ENCODE measurements at places on chromosomes 6 and 20.
A peak's percentile ranks its signal among the peaks of the same experiment; 100 is the strongest.

- peak; percentile 85 for DNase-seq
These were observed 41.9 kb upstream of the HFE start for GRCh38 chr6:26045065-26045927.

GRCh38 chr6:5511954-5512353 is 250.6 kb downstream of the FARS2 start:
- no peak for DNase-seq

DNA sequence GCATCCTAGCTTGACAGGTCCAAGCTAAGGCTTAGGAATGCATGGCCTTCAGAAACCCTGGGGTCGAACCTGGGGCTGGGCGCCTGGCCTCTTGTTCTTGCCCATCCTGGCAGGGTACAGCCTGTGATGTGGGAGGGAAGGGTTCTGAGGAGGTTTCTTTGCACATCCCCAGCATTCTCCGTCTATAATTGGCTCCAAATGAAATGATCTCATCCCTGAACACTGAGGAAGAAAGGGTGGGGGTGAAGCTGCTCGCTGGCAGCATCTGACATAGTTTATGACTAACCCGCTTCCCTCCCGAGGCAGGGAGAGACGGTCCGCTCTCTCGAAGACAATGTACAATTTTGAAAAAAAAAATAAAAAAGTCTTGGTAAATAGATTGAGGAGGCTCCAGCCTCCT is 67.1 kb upstream of the ZNFX1 start:
- DNase-seq: no peak

- no peak for DNase-seq
These were observed 15.8 kb upstream of the THBS2 start for GRCh38 chr6:169269180-169270076.

DNA sequence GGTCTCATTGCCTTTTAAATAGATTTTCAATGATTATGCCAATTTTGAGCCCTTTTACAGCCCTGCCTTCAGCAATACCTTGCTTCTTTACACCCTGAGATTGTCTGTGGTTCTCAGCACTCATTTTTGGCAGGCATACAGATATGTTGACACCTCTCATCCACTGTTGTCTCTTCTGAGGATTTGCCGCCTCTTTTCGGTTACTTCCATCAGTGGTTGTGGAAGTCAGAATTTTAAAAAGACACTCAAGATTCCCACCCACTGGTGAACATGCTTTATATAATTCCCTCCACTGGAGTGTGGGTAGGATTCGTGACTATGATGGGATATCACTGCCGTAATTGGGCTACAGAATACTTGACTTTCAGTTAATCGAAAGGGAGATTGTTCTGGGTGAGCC is 37.4 kb upstream of the KIF13A start:
- DNase-seq: no peak

DNA sequence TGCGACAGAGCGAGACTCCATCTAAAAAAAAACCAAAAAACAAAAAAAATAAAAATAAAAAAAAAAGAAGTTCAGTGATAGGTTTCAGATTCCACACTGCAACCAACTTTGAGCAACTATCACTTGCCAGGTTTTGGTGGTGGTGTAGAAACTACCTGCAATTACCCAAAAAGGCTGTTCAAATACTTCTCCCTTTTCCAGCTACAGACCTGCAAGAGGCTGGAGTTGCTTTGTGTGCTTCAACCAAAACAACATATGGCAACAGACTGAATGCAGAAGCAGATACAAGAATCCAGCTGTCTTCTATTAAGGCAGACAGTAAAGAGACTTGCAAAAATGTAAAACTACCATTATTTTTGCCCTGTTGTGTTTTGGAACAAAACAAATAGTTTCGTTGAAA is 9.3 kb upstream of the BCAS1 start:
- DNase-seq: no peak

DNA sequence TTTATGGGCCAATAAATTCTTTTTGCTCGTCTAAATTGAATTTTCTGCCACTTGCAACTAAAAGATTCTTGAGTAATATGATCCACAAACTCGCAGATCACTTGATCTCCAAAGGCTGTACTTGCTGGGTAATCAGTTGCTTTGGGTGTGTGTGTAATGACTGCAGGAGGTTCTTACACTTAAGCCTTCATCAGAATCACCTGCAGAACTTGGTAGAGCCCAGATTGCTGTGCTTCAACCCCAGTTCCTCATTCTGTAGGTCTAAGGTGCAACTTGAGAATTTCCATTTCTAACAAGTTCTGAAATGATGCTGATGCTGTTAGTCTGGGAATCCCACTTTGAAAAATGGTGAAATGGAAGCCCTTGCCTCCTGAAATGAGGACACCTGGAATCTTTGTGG is 12.9 kb upstream of the FKBP1A start:
- no peak for DNase-seq

DNA sequence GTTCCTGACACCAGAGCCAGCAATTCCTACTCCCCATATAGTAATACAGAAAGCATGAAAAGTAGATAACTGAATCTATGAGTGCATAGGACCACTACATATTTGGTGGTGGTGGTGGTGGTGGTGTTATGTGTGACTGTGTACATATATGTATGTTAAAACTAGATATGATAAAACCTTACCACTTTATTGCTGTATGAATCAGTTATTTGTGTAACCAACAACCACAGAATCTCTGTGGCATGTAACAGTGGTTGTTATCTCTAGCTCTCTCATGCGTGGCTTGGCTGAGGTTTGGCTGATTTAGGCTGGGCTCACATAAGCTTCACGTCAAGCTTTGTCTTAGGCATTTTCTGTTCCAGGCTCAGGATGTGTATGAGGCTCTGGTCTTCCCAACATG is 55.7 kb downstream of the PLCB1 start:
- no peak for DNase-seq

GRCh38 chr20:44891826-44892225 is 6.3 kb downstream of the YWHAB start:
- DNase-seq: no peak

DNA sequence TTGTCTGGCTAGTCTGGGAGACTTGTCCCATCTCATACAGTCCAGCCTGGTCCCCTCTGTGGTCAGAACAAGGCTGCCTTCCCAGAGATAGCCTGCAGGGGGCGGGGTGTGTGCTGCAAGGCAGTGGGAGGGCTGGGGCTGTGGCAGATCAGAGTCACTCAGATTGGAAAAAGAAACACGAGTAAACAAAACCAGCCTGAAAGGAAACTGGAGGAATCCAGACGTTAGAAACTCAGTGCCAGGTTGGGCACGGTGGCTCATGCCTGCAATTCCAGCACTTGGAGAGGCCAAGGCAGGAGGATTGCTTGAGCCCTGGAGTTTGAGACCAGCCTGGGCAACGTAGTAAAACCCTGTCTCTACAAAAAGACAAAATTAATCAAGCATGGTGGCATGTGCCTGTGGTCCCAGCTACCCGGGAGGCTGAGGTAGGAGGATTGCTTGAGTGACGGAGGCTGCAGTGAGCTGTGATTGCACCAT is 20.2 kb downstream of the LEMD2 start:
- peak; percentile 69 for DNase-seq

DNA sequence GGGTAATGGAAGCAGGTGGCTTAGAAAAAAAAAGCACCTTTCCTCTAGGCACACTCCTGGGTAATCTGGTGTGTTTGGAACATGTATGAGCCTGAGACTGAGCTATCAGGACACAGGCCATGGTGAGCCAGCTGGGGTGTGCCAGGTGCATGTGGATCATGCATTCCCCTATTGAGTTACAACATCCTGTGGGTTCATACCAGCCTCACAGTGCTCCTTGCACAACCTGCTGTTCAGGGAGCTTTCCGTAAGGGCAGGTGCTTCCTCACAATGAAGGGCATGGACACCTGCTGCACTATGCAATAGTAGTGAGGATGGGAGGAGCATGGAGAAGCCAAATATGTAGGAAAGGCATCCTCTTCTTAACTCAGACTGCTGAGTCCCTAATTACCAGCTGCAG is 197.2 kb upstream of the SUPT3H start:
- DNase-seq: no peak

DNA sequence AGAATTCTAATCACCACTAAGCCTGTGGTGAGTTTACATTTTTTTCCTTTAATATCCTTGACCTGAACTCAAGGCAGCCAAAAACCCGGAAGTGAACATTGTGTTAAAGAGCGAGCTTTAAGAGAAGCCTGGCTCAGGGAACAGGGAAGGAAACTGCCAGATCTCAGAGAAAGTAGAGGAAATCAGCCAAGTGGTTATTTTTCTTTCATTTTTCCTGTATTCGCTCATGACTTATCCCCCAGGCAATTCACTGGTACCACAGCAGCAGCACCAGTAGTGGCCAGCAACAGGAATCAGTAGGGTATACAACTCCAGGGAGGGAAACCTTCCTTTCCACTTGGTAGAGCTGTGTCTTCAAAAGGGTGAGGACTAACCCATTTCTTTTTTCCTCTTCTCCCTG is 89.6 kb upstream of the HMGCLL1 start:
- DNase-seq: no peak

GRCh38 chr6:150336299-150336698 is 32.5 kb upstream of the IYD start:
- no peak for DNase-seq

DNA sequence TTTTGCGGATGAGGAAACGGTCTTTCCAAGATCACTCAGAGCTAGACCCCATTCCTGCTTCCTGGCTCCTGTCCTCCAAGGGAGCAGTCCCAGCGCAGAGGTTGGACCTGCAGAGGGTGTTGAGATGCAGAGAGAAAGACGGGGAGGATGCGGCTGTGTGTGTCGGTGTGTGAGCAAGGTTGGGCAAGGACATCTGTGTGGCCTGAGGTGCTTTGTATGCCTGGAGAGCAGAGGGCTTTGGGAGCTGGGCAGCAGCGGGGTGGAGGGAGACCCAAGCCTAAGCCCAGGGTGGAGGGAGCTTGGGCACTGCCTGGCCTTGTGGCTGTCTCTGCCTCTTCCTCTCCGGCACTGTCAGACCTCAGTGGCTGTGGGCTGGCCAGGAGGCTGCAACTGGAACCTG is 147.4 kb upstream of the RNF24 start:
- DNase-seq: no peak

GRCh38 chr6:140537834-140538705 is 1163.6 kb upstream of the CITED2 start:
- DNase-seq: no peak

DNA sequence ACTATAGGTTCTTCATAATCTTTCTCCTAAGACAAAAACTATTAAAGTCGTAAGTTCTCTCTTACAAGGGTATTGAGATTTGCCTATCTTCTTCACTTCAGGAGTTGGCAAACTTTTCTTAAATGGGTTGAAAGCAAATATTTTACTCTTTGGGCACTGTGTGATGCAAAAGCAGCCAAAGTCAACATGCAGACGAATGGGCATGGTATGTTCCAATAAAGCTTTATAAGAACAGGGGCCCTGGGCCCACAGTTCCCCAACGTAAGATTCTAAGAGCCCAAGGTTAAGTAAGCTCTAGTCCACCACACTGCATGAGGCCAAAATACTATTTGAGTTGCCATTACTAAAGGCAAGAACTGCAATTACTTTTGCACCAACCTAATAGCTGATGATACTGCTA is 11.5 kb downstream of the CD164 start:
- no peak for DNase-seq

GRCh38 chr6:14826456-14826855 is 419.4 kb upstream of the JARID2 start:
- no peak for DNase-seq

- no peak for DNase-seq
These were observed 17.7 kb downstream of the SYNJ2 start for GRCh38 chr6:157999168-158000051.

DNA sequence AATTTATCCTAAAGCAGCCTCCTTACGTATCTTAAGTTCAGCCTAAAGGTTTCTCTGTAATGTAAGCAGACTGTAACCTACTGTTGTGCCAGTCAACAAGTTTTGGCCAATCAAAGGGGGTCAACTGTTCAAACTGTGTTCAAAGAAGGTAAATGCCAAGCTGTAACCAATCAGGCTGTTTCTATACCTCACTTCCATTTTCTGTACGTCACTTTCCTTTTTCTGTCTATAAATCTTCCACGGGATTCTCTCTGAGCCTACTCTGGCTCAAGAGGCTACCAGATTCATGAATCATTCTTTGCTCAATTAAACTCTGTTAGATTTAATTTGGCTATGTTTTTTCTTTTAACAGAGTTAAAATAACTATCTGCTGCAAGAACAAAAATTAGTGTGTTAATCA is 5.1 kb upstream of the CALHM6 start:
- DNase-seq: no peak

Data from effector memory CD8-positive, alpha-beta T cell (primary cell).